Muscle of back (tissue), 13 donors: ENCODE measurements at places on chromosomes 6 and 20.

DNA sequence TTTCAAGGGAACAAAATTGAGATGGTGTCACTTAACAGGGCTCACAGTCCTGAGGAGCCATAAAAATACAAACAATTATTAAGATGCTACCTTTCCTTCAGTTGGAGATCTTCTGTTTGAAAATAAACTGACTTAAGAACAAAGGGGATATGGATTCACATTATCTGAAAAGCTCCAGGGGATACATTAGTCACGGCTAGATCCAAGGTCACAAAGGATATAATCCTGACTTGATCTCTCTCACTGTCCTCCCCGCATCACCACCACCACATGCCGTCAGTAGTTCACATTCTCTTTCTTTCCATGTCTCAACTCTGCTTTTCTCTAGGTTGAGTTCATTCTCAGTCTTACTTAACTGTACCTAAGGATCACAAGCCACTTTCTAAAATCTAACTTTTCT is 530.4 kb upstream of the MARCKS start:
- no peak for DNase-seq

DNA sequence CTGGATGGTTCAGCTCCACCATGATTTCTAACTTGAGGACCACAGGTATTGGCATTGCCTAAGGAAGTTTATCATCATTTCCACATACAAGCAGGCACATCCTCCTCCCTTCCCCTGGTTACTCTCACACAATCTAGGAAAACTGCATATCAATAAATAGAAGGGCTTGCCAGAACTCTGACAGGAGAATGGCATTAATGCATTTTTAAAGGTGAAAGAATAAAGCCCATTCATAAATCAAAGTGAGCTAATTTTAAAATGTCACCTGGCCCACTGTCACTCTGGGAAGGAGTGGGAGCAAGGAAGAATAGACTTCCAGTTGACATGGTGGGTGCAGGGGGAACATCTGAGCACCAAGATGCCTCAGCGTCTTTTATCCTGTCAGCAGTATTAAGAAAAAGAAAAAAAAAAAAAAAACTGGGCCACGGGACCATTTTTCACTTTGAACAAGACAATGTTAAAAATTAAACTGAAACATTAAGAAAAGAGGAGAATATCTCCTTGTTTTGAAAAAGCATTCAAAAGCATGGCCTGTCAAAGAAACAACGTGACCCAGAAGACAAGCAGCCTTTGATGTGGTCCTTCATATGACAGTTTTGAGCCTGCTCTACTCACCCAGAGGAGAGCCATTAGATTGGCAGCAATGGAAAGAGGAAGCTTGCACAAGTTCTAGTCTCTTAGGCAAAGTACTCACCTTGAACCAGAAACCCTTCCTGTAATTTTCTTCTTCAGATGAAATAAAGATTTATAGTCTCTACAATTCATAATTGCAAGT is 39.3 kb upstream of the SMLR1 start:
- DNase-seq, result no peak

- no peak for DNase-seq
Observed at GRCh38 chr6:2439632-2440031, 194.2 kb upstream of the GMDS start.

DNA sequence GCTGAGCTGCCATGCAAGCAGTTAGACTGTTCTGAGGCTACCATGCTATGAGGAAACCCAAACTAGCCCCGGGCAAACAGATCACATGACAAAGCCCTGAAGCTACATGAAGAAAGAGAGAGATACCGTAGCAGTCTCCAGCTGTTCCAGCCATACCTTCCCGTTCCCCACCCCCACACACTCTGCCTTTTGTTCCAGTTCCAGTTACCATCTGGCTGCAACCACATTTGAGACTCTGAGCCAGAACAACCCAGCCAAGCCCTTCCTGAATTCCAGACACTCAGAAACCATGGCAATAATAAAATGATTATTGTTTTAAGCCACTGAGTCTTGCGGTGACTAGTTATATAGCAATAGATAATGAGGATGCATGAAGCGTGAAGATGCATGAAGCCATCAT is 28.3 kb downstream of the RIN2 start:
- DNase-seq, result peak; percentile 57

DNA sequence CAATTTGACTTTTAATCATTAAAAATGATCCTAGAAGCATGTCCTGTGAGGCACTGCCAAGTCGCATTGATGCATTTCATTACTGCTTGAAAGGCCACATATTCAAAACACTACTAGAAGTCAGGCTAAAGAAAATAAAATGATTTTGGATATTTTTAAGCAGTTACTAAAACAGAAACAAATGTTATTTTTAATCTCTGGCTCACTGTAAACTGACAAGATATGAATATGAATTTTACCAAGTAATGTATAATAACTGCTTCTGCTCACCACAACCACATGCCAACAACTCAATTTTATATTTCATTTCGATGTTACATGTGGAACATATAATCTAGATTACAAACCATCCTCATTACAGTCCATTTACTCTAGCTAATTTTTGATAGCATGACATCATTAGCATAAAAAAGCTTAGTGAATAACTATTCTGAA is 90.6 kb downstream of the ATXN1 start:
- no peak for DNase-seq

GRCh38 chr6:157895585-157895984 is 72.5 kb downstream of the SNX9 start:
- no peak for DNase-seq

- DNase-seq, result peak; percentile 69
Observed at GRCh38 chr6:31737991-31738979, 1.5 kb upstream of the MSH5 start.

DNA sequence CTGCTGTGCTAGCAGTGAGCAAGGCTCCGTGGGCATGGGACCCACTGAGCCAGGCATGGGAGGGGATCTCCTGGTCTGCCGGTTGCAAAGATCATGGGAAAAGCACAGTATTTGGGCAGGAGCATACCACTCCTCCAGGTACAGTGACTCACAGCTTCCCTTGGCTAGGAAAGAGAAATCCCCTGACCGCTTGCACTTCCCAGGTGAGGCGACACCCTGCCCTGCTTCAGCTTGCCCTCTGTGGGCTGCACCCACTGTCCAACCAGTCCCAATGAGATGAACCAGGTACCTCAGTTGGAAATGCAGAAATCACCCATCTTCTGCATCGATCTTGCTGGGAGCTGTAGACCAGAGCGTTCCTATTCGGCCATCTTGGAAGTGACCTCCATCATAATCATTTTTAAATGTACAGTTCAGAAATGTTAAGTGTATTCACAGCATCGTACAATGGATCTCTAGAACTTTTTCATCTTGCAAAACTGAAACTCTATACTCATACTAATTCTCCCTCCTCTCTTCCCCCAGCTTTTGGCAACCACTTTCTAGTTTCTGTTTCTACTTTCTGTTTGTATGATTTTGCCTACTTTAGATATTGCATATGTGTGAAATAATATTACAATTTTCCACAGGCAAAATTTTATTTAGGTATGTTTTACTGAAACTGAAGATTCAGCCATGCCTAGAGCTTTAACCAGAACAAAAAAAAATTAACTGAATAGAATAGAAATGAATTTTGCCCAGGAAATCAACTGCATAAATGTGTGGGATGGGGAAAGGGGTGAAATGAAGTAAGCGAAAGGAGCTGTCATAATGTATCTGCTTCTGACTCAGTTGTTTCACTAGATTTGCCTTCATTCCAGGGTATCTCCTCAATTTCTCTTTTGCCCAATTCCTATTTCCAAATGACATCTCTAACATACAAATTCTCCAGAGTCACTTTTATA is 100.0 kb downstream of the RWDD2A start:
- no peak for DNase-seq

DNA sequence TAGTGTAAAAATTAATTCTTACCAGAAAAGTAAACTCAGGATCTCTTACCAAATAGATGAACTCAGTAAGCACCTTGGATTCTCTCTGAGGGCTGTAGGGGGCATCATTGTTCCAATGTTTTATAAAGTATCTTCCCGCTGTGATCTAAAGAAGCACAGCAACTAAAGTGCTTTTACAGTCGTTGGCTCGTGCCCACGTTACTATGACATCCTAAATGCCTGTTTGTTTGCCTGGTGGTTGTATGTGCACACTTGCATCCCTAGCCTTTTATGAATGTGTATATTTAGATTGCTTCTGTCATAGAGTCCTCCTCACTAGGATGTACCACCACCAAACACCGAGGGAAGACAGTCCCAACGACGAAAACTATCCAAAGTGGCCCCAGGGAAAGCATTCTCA is 34.5 kb downstream of the SLX4IP start:
- peak; percentile 94 for DNase-seq

- DNase-seq, result no peak
Observed at GRCh38 chr6:6560909-6561308, 27.6 kb upstream of the LY86 start.

- no peak for DNase-seq
Observed at GRCh38 chr6:132673376-132674094, 14.6 kb upstream of the TAAR1 start.

- DNase-seq, result no peak
Observed at GRCh38 chr6:91865889-91866288, 1279.0 kb upstream of the MAP3K7 start.

GRCh38 chr6:113291751-113292445 is 565.2 kb upstream of the MARCKS start:
- DNase-seq, result peak; percentile 93

DNA sequence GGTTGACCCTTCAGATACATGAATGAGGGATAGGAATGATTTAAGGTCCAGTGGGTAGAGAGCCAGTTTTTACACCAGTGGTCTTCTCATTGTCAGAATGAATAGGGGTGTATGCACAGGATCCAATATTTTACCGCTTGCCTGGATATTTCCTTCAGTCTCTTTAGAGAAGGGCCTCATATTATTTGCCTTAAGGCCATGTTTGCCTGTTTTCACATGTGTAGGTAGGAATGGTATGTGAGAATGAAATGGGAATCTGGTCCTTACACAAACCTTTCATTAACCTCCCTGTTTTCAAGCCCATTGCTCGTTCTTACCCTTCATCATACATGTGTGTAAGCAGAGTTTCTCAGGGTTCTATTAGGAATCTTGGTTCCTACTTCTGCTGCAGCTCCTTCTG is 62.4 kb downstream of the LIN28B start:
- no peak for DNase-seq

DNA sequence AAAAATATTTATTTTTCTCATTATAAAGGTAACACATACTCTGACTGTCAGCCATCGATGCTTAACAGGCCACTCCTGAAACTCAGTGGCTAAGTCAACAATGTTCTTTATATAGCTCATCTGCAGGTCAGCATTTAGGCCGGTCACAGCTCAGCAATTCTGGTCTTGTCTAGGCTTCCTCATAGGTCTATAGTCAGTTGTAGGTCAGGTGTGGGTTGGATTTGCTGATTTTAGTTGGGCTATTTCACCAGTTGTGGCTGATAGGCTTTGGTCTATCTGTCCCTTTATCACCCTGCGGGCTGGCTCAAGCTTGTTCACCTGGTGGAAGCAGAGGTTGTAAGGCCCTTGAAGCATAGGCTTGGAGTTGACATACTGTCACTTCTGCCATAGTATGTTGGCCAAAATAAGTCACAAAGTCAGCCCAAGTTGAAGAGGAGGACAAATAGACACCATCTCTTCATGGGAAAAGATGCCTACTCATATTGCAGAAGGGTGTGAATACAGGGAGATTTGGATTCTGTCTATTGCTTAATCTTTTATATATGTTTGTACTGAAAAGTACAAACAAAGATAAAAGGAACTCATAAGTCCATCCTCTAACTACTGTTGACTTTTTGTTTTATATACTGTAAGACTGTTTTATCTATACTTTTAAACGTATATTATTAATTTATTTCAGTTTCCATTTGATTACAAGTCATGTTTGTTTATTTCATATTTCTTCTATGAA is 75.0 kb downstream of the BCKDHB start:
- DNase-seq, result no peak

DNA sequence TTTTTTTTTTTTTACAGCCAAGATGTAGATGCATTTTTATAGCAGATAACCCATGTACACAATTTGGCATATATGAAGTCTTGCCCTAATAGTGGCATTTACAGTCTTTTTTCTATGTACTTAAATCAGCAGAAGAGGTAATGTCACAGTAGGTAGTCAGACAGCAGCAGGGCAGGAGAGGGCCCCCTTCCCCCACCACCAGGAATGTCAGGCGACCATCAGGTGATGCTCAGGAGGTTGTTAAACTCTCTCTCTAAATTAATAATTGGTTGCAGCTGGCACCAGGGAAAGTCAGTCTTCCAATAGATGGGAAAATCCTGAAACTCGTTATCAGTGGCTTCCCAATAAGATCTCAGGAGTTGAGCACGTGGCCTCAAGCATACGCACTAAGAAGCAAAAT is 188.0 kb upstream of the ADGRB3 start:
- no peak for DNase-seq

GRCh38 chr20:14497004-14497403 is 159.6 kb upstream of the FLRT3 start:
- DNase-seq, result no peak

- DNase-seq, result no peak
Observed at GRCh38 chr6:96015518-96016333, at the start of gene FUT9. Gene FUT9, plus strand, starts transcription at chr6:96015974. Its CDS starts 187,182 bp downstream, at chr6:96203156.

DNA sequence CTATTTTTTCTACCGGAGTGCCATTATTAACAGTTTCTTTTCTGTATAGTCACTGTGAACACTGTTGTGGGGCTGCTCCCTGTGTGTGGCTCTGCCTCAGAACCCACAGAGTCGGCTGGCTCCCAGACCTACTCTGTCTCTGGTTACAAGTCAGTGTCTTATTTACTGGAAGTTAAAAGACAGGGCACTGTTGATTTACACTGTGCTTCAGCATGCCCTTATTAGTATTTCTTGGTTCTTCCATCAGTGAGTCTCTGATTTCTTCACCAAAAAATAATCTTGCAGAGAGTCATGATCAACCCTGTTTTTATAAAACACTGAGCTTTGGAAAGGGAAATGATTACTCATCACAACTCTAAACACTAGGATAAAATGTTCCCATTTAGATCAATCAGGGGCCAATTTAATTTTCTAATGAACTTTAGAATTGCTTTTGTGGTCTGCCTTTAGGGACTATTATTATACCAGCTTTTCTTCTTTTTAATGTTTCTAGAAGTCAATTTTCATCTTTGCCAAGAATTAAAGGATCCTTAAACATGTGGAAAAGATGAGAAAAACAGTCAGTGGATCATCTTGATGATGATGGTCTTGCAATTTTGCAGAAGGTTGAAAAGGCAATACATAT is 92.6 kb downstream of the UTRN start:
- DNase-seq, result peak; percentile 48

GRCh38 chr6:80605165-80605989 is 498.9 kb downstream of the BCKDHB start:
- DNase-seq, result peak; percentile 21

- DNase-seq, result no peak
Observed at GRCh38 chr6:38749473-38749872, 34.4 kb downstream of the DNAH8 start.

- DNase-seq, result no peak
Observed at GRCh38 chr20:37850724-37851355, 52.1 kb upstream of the VSTM2L start.

DNA sequence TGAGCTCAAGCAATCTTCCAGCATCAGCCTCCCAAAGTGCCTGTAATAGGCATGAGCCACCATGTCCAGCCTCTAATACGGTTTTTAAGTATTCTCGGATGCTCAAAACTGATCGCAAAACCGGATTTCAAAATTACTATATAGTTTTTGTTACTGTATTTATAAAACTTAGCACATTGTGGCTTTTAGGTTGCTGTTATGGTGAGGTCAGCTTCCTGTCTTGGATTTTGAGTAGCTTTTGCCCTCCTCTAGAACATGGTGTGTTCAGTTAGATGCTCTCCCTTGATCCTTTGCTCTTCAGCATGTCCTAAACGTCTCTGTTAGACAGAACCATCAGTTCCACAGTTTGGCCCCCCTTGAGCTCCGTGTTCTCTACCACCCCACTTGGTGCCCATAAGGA is 96.2 kb downstream of the RPP40 start:
- DNase-seq, result no peak
